ENCODE measurements at places on chromosomes 5 and 9.
A peak's percentile ranks its signal among the peaks of the same experiment; 100 is the strongest.

GRCh38 chr9:135500071-135500524, 384 bp upstream of the MRPS2 start:
- peak; percentile 67 for DNase-seq

- peak; percentile 94 for DNase-seq
Measured at GRCh38 chr5:132098151-132098594, 24.6 kb downstream of the CSF2 start.

DNA sequence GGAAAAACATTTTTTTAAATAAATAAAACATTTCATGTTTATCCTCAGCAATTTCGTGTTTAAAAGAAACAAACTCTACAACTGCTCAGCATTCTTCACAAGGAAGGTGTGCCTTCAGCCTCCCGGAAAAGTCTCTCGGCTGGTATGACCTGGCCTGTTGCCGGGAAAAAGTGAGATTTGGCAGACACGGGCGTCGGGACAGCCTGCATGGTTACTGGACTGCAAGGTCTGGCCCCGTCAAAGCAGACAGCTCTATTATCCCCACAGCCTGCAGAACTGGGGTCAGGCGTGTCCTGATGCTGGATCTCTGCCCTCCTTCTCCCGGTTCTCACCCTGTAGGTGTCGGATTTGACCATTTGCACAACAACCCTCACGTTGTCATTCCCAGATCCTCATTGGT, 120.3 kb upstream of the SPATA31C2 start:
- no peak for DNase-seq

GRCh38 chr5:80153586-80154126, 102.2 kb downstream of the SERINC5 start:
- DNase-seq = no peak

GRCh38 chr9:121711797-121712196, 60.4 kb downstream of the DAB2IP start:
- no peak for DNase-seq

DNA sequence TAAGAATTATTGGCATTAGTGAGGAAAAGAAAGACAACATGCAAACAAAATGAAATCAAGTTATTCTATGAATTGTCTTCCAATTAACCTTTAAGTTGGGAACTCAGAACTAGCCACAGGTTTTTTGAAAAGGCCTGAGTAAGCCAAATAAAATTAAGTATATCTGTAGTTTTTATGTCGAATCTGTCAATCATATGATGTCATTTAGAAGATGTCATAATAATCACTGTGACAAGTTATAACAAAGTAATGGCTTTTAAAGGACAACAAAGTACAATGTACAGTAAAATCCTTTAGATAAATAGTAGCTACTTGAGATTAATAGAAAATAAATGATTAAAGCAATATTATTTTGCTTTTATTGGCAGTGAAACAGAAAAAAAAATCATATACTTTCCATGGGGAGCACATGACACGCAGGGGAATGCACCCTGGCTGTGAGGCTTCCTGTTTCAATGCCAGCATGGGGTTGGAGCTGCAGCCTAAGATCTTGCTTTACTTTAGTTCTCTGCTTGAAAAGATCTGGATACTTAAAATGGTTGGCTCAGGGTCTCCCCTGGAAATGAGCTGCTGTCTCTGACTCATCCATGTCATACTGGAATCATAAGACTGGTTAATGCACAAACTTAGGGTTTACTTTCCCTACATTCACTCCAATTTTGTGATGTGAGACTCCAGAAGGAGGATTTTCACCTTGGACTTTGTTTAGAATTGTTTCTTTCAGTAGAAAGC, 284.3 kb downstream of the TAF11L14 start:
- no peak for DNase-seq

GRCh38 chr9:12463641-12464040, 229.5 kb upstream of the TYRP1 start:
- DNase-seq = no peak

- DNase-seq = no peak
Measured at GRCh38 chr9:84846906-84847305, 177.4 kb downstream of the NTRK2 start.

DNA sequence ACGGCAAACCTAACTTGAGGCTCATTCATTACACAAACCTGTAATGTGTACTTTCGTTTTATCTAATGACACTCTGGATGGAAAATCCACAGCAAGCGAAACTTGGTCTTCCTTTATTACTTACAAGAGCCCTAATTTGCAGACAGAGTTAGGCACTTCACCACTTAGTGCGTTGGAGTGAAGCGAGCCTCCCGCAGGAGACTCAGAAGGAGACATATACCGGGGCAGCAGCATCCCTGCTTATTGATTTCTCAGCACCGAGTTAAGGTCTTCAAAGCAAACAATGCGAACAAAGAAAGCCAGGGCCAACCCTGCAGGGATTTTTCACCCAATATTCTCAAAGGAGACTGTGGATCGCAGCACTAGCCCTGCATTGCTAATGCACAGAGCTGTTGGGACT, 28.6 kb downstream of the LSM11 start:
- DNase-seq = no peak

DNA sequence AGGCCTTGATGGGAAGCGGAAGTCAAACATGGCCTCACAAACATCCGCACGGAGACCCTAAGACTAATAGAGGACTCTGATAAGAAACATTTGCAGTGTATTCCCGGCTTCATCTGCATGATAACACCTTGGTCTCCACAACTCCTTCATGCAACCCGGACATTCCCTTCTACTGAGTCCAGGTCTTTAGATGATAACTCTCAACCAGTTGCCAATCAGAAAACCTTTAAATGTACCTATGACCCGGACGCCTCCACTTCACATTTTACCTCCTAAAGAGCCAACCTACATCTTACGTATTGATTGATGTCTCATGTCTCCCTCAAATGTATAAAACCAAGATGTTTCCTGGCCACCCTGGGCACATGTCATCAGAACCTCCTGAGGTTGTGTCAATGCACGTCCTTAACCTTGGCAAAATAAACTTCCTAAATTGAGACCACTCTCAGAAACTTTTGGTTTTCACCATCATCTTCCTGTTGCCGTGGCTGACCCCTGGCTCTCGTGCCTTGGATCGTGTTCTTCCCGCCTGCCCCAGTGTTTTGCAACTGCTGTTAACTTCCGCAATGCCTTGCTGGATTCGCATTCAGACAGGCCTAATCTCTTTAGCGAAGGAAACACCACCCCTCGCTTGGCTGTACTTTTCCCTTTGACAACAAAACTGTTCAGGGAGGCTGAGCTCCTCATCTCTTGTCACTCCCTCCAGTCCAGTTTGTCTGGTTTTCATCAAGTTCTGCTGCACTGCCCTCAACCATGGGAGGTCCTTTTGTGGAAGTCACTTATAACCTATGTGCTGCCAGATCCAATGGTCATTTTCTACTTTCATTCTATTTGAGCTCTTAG, 1.1 kb upstream of the DAP start:
- DNase-seq = no peak

- no peak for DNase-seq
Measured at GRCh38 chr9:137352511-137353222, 50.6 kb upstream of the NRARP start.

DNA sequence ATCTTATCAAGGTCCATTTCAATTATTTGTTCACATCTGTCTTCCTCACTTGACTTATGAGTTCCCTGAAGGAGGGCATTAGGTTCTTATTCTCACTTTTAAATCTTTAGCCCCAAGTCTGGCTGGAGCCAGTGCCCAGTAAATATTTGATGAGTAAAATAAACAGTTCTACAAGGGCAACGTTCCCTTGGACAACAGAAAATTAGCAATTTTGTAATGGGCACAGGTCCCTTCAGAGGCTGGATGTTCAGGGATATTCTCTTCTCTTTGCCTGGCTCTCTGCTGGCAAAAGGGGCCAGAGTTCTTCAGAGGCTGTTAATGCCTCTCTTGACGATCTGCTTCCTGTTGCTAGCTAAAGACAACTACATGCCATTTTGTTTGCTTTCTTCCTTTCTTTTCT, 149.7 kb downstream of the SEMA6A start:
- no peak for DNase-seq

DNA sequence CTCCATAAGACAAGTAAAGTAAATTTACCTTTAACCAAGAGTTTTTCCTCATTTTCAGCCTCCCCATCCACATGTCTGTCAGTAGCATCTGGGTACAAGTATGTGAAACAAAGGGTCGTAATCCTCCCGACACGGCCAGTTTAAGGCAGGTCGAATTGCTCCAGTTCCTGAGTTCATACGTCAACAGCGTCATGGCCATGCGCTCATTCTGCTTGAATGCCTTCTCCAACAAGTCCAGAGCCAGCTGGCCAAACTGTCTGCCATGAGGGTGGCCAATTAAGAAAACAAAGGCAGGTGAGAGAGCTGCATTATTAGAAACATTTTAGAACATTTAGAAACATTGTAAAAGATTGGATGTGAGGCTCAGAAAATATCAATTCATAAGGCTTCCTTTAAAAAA, 87.5 kb downstream of the TRPM6 start:
- DNase-seq = no peak

DNA sequence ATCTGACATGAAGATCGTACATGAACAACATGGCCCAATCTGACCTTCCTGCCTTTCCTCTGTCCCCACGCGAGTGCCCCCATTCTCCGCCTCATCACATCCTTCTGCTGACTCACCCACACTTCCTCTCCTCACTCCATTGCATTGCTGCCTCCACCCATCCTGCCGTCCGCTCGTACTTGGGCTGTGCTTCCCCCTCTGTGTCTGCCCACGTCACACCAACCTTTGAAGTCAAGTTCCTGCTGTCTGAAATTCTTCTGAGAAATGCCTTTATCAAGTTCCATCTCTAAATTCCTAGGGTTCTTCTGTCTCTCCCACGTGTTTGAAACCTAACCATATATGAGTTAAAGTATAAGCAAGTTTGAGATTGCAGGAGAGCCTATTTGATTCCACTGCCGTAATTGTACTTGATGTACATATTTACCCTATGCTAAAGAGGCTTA, 18.0 kb upstream of the STARD4 start:
- DNase-seq = peak; percentile 96

DNA sequence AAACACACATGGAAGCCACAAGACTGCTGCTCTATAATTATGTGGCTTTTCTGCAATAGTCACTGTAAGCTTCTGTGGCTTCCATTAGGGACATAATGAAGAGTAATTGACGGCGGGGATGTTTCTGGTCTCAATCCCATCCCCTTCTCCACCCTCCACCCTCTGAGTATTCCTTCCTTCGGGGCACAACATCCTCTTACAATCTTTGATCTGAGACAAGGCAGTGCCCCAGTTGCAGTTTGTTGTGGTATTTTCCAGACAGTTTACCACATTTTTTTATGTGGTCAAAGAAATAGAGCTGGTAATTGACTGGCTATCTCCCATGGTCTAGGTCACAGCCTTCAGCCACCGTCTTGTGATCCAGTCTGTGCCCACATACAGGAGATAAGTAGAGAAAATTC, 277.7 kb downstream of the NR2F1-AS1 start:
- peak; percentile 20 for DNase-seq

DNA sequence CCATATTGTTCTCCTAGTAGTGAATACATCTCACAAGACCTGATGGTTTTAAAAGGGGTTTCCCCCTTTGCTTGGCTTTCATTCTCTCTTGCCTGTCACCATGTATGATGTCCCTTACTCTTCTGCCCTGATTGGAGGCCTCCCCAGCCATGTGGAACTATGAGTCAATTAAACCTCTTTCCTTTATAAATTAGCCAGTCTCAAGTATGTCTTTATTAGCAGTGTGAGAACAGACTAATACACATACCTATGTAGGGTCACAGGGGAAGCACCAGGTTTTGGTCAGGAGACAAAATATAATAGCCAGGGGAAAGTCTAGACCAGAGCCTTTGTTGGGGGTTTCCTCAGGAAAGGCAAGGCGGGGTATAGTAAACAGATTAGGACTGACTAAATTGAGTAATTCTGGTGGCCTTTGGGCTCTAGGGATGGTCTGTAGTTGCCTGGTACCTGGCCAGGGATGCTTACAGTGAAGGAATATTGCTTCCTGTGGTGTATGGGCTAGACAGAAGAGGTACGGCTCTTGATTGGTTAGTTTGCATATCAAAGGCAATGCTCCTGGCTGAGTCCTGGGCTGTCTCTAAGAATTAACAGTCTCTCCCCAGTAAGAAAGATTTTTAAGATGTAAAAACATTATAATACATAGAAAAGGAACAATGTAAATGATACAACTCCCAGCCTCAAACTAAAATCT, 254.5 kb downstream of the ELAVL2 start:
- DNase-seq = no peak

Measured in OCI-M1 (cell line).